ENCODE measurements at places on chromosomes 5 and 9.

DNA sequence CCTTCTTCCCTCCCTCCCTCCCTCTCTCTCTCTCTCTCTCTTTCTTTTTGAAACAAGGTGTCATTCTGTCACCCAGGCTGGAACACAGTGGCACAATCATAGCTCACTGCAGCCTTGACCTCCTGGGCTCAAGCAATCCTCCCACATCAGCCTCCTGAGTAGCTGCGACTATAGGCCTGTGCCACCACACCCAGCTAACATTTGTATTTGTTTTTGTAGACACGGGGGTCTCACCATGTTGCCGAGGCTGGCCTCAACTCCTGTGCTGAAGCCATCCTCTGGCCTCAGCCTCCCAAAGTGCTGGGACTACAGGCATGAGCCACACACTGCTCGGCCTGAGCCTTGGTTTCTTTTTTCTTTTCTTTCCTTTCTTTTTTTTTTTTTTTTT lies 45.8 kb downstream of the PLPP7 start:
- DNase-seq: no peak

DNA sequence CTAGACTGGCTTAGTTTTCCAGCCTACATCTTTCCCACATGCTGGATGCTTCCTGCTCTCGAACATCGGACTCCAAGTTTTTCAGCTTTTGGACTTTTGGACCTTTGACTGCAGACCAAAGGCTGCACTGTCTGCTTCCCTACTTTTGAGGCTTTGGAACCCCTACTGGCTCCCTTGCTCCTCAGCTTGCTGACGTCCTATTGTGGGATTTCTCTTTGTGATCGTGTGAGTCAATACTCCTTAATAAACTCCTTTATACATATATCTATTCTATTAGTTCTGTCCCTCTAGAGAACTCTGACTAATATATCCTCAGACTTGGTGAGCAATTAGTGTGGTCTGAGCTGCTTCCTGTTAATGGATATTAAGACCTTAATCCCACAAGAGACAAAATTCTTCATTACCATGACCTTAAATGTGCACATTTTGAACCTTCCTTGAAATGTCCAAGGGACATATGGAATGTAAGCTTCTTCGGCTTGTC lies 752.9 kb downstream of the CDH18 start:
- DNase-seq: no peak

- DNase-seq: no peak
Measured at GRCh38 chr9:117777823-117778222, 73.6 kb downstream of the TLR4 start.

DNA sequence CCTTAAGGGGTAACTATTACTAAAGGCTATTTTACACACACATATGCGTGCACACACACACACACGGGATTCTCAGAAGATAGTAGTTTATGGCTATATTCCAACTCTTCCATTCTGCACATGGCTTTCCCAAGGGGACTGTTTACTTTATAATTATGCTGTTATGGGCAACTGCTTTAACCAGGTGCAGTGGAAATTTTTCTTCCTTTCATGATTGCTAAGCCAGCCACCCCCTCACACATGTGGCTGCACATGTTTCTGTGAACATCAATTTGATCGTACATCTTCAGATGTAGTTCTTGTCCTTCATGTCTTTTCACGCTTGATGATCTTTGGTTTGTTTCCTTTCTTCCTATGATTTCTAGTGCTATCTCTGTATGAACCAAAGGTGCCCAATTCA lies 37.0 kb downstream of the MRPS30 start:
- no peak for DNase-seq

- DNase-seq: no peak
Measured at GRCh38 chr9:128421482-128421996, 882 bp downstream of the CERCAM start.

GRCh38 chr5:78649211-78649695 lies 681 bp upstream of the LHFPL2 start:
- no peak for DNase-seq

DNA sequence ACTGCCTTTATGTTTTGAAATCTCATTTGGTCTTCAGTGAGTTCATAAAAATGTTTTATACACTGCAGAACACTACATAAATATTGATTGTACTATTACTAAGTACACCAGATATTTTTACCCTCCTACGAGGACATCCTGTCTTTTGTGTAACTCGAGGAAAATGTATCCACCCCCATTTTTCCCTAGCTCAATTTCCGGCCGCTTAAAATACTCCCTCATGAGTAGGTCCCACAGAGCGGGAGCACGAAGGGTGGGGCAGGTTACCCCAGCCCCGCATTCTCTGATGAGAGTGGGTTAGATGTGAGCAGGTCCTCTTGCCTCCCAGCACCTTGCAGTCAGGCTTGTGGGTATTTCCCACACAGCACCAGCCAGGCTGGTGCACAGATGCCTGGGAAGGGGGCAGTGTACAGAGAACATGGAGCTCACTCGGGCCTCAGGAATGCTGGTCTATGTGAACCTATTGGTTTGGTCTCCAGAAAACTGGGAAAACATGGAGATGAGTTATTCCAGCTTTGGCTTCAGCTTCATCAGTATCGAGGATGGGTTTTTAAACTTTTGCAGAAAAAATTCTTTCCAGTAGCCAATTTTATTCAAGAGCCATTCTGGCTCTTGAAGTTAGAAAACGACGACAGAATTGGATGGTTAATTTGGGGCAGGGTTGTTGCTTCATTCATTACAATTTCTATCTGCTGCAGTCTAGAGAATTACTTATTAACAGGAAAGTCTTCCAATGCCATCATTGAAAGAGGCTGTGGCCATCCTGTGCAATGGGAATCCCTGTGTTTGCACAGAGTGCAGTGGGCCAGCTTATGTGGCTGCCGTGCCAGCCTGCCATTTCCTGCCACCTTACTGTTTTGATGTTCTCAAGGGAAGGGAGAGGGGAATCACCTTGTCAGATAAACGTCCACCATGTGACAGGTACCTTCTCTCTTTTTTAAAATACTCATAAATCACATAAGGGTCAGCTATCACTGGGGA lies 73.2 kb downstream of the WDR41 start:
- no peak for DNase-seq

DNA sequence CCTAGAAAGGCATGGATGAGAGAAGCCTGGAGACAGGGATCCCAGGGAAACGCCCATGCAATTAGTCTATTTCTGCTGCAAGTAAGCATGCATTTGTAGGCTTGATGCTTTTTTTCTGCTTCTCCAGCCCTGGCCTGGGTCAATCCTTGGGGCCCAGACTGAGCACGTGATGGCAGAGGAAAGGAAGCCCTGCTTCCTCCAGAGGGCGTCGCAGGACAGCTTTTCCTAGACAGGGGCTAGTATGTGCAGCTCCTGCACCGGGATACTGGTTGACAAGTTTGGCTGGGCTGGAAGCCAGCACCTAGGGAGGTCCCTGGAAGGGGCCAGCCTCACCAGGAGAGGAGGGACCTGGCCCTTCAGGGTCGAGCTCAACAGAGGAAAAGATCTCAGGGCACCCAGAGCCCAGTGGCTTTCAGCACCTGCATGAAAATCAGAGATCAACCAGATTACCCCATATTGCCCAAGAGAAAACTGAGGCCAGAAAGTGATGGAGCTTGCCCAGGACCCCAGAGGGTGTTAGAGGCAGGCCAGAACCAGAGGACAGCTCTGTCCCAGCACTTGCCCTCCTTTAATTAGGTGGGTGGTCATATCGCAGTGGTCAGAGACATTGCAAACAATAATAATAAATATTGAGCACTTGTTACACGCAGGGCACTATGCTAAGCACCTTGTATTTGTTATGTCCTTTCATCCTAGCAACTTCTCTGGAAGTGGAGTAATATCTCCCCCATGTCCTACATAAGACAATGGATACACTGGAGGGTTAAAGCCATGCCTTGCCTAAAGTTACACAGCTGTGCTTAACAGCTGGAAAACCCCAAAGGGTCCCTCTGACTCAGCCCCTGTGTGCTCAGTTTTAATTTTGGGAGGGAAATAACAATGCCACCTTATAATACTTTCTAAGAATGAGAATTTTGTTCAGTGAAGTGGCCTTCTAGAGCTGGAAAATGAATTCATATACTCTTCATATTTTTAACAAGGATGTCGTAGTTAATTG lies 67.1 kb downstream of the KLF4 start:
- no peak for DNase-seq

- DNase-seq: no peak
Measured at GRCh38 chr5:54548565-54548964, 31.0 kb downstream of the SNX18 start.

- peak; percentile 15 for DNase-seq
Measured at GRCh38 chr5:124402144-124402581, 344.3 kb downstream of the ZNF608 start.

DNA sequence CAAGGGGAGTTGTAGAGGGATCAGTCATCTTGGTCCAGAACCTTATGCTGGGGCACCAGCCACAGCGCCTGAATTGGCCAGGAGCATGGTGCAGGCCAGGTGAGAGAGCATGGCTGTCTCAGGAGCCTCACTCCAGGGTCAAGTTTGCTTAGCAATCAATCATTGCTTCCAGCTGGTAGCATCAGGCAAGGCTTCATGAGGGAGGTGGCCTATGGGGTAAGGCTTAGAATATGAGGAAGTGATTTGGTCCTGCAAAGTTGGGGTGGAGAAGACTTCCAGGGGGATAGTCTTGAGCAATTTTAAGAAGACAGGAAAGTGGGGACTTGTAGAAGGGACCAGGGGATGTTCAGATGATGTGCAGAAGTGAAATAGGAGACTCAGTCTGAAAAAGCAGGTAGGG lies 53.9 kb upstream of the PITX1 start:
- DNase-seq: no peak

- no peak for DNase-seq
Measured at GRCh38 chr5:62142351-62142750, 163.7 kb upstream of the KIF2A start.

DNA sequence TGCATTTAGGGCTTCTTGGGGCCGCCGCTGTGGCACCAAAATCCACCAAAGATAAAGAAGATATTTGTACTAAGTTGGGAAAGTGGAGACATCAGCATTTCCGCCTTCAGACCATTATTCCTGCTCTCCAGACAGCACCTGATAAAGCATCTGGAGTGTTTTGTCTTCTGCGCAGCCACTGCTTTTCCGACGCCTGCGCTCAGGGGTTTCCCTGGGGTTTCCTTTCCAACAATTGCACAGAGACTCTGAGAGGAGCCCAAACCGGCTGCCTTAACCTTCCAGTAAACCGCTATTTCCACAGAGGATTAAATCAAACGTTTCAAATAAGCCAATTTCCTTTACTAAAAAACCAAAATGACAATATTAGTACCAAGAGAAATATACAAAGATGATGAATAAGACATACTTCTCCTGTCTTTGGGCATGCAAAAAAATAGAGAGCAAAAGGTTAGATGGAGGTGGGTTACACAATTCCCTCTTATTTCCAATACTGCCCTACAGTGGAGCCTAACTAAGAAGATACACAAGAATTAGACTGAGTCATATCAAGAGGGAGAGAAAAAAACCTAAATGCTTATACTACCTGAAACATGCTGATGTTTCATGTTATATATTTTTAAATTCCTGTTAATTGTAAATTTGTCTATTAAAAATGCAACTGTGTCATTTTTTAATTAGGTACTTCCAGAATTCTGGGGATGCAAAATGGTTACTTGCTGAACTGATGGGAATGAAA lies 98.4 kb downstream of the MAPKAP1 start:
- DNase-seq: no peak

- DNase-seq: no peak
Measured at GRCh38 chr5:168284809-168285208, 6.6 kb upstream of the WWC1 start.

GRCh38 chr9:88429595-88430430 lies 41.6 kb downstream of the SPIN1 start:
- DNase-seq: no peak

GRCh38 chr5:141963701-141964100 lies 5.2 kb upstream of the RNF14 start:
- DNase-seq: no peak

DNA sequence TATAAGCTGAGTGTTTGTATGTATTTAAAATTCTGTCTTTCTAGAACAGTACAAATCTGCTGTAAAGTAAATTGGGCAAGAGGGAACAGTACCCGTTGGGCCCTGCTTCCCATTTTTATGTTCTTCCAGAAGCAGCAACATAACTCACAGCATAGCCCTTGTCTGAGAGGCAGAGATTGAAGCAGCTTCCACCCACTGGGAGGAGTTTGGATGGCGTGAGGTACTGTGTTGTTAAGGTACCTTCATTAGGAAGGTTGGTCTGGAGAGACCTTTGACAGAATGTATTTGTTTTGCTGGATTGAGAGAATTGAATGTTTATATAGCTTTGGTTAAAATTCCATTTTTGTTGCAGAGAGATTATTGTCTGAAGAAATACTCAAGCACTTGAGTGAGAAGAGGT lies 24.8 kb downstream of the RAI14 start:
- DNase-seq: no peak

DNA sequence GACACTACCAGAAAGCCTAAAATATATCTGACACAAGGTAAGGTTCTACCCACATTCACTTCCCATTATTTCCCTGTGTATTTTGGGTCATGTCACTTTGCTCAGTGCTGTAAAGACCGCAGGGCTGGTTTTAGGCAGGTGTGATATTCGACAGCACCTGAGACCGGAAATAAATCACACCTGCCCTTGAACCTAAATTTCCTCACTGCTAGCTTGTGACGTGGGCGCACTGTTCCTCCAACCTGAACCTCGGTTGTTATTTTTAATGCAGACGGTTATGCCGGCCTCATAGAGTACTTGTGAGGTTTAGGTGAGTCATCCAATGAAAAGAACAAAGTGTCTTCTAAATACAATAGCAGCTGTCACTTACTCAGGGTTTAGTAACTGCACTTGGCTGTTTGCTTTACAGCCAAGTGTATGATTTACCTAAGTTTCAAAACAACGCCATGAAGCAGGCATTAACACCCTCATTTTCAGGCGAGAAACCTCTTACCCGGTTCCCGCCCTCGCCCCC lies 20.7 kb upstream of the ZNF782 start:
- no peak for DNase-seq

DNA sequence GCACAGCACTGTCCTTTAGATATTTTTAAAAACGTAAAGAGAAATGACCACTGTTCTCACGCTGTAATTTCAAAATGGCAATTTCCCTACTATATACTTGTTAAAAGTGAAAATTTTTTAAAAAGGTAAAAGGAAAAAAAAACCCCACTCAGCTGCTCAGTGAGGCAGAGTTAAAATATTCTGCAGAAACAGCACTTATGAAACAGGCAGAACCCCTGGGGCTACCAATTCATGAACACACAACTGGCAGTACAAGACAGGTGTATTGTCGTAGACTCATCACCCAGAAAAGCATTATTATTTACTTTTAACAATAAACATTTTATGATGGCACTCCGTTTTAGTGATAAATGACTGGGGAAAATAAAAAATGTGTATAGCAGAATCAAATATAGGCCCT lies 1.5 kb upstream of the RASGRF2 start:
- no peak for DNase-seq

Measured in occipital lobe (tissue), 3 donors.